Hair follicle dermal papilla cell (primary cell): ENCODE measurements at places on chromosomes 16 and 17. TPM values are rescaled to one million over a fixed set of nuclear protein-coding genes. Genes with fewer than 3 reads are reported as not detected.

IRF8 gene
- total RNA-seq, result not detected in 2 replicates

UBTF gene
- total RNA-seq, result 49.7 and 58.9 TPM in 2 replicates

RRAD gene
- total RNA-seq, result 10.9 and 23.2 TPM in 2 replicates

GRAP gene
- 0.32 TPM in 1 of 2 replicates, not detected in the other for total RNA-seq

ARHGAP44 gene
- total RNA-seq, result 1.6 and 2.1 TPM in 2 replicates

KARS1 gene
- total RNA-seq, result 104 and 112 TPM in 2 replicates

SLC7A6 gene
- 25.1 and 39.6 TPM in 2 replicates for total RNA-seq

SLC47A1 gene
- 4.3 and 5.2 TPM in 2 replicates for total RNA-seq

RPS6KB1 gene
- 18.0 and 18.5 TPM in 2 replicates for total RNA-seq

MPP2 gene
- total RNA-seq, result 2.9 and 3.4 TPM in 2 replicates

PLLP gene
- under 0.01 TPM in 2 replicates for total RNA-seq

GINS2 gene
- 0.61 and 0.81 TPM in 2 replicates for total RNA-seq

CACNG1 gene
- not detected in 2 replicates for total RNA-seq

DNASE1L2 gene
- total RNA-seq, result 0.85 and 0.97 TPM in 2 replicates

TMEM238L gene
- total RNA-seq, result not detected in 2 replicates

KRT222 gene
- total RNA-seq, result not detected in 2 replicates

NDRG4 gene
- 7.7 and 15.3 TPM in 2 replicates for total RNA-seq

TNS4 gene
- 0.24 and 0.32 TPM in 2 replicates for total RNA-seq

FAM83G gene
- total RNA-seq, result 12.8 and 14.7 TPM in 2 replicates

LITAFD gene
- total RNA-seq, result not detected in 2 replicates

LGALS9 gene
- 12.8 and 20.8 TPM in 2 replicates for total RNA-seq

OTOP2 gene
- total RNA-seq, result not detected in 2 replicates

RNF157 gene
- total RNA-seq, result 6.4 and 8.0 TPM in 2 replicates

GNG13 gene
- total RNA-seq, result not detected in 2 replicates

EPN3 gene
- not detected in 2 replicates for total RNA-seq

SULT1A4 gene
- total RNA-seq, result 0.32 and 1.5 TPM in 2 replicates

PLCG2 gene
- 5.0 and 10.3 TPM in 2 replicates for total RNA-seq

SCO1 gene
- total RNA-seq, result 15.8 and 20.1 TPM in 2 replicates

TBC1D3 gene
- not detected in 2 replicates for total RNA-seq

GOT2 gene
- total RNA-seq, result 22.6 and 25.5 TPM in 2 replicates

KRTAP9-8 gene
- not detected in 2 replicates for total RNA-seq

CCDC137 gene
- 4.9 and 6.8 TPM in 2 replicates for total RNA-seq

PRR11 gene
- total RNA-seq, result 45.3 and 127 TPM in 2 replicates
